ENCODE measurements at places on chromosomes 13 and 19.

- DNase-seq = no peak
Observed at GRCh38 chr13:48235341-48236135, 2.5 kb downstream of the ITM2B start.

GRCh38 chr19:55149078-55150003 lies at the start of gene TNNT1:
Gene TNNT1, minus strand, starts transcription at chr19:55149206. Its CDS starts 2,049 bp downstream, at chr19:55147157.
- no peak for DNase-seq

DNA sequence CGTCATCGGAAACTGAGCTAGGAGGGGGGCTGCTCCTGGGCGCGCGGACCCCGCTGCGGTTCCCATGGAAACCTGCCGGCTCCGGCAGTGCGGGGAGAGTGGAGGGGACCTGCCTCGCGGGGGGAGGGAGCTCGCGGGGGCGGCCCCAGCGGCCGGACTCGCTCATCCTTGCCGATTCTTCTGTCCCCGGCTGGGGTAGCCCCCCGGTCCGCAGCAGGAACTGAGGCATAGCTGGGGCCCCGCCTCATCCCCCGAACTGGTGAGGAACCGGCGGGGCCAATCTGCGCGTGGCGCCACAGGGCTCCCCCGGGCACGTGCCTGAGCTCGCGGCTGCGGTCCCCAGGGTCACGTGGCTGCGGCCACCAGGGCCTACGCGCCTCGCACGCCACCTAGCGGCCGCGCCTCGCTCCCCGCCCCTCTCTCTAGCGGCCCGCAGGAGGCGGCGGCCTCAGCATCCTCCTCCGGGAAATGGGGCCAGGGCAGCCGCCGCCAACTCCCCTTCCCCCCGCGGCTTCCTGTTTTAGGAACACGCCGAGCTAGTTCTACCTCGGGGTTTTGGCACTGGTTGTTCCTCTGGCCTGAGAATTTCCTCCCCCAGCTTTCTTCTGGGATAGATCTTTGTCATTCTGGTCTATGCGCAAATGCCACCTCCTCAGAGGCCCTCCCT lies 1.7 kb upstream of the ELAVL3 start:
- DNase-seq = peak; percentile 100

- no peak for DNase-seq
Observed at GRCh38 chr19:42273407-42274064, 4.5 kb downstream of the CIC start.

- no peak for DNase-seq
Observed at GRCh38 chr19:11378319-11379189, 4.1 kb downstream of the SWSAP1 start.

DNA sequence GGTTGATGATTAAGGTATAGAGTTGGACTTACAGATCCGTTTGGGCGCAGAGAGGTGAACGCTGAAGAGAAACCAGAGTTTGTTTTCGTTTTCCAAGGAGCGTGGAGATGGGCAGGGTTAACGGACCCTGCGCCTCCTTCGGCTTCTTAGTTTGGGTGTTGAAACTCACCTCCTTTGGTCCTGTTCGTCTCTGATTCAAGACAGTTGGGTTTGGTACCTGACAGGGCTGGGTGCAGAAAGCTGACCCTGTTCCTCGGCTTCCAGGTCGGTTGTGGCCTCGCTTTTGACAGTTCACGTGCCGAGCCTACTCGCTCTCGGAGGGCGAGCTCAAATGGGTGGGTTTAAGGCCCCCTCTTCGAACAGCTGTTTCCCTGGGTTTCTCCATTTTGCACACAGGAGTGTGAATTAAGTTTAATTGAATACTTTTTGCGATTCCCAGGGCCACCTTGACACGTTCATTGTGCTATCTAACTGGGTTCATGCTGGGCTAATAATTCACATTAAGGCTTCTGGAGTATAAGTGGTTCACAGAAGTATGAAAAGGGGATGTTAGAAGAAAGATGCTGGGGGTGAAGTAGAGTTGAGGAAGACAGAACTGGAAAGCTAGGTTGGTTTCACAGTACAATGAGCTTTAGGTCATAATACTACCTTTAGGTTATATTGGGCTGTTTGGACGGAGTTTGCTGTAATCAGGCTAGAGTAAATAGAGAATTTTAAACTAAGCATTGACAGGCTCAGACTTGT lies 638 bp downstream of the USPL1 start:
- no peak for DNase-seq

- DNase-seq = no peak
Observed at GRCh38 chr13:63625869-63626268, 2210.2 kb upstream of the PCDH20 start.

DNA sequence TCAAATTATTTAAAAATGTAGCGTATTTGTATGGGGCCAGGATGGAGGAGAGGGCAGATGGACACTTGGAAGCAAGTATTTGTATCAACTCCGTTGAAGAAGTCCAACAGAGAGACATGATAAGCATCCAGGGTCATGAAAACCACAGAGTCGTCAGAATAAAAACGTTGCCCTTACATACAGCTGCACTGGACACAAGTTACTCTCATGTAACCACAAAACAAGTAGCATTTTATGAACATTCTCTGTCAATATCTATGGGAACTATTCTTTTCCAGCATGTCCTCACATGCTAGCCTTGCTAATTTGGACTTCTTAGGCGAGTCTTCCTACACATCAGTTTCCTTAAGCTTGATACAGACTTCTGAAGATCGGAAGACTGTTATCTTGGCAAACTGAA lies 35.0 kb downstream of the EFNB2 start:
- no peak for DNase-seq

GRCh38 chr19:19486343-19487076 lies 28.8 kb downstream of the TSSK6 start:
- no peak for DNase-seq

DNA sequence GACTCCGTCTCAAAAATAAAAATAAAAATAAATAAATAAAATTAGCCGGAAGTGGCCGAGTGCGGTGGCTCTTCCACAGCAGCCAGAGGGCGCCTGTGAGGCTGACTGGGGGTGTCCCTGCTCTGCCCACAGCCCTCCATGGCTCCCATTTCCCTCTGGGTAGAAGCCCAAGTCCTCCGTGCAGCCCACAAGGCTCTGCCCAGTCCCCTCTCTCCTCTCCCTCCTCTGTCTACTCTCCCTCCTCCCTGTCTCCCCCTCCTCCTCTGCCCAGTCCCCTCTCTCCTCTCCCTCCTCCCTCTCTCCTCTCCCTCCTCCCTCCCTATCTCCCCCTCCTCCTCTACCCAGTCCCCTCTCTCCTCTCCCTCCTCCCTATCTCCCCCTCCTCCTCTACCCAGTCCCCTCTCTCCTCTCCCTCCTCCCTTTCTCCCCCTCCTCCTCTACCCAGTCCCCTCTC lies 20.4 kb downstream of the MISP start:
- DNase-seq = no peak

- no peak for DNase-seq
Observed at GRCh38 chr13:37364007-37364406, 234.6 kb downstream of the POSTN start.

GRCh38 chr13:107675847-107676550 lies 539.3 kb downstream of the LIG4 start:
- DNase-seq = no peak

DNA sequence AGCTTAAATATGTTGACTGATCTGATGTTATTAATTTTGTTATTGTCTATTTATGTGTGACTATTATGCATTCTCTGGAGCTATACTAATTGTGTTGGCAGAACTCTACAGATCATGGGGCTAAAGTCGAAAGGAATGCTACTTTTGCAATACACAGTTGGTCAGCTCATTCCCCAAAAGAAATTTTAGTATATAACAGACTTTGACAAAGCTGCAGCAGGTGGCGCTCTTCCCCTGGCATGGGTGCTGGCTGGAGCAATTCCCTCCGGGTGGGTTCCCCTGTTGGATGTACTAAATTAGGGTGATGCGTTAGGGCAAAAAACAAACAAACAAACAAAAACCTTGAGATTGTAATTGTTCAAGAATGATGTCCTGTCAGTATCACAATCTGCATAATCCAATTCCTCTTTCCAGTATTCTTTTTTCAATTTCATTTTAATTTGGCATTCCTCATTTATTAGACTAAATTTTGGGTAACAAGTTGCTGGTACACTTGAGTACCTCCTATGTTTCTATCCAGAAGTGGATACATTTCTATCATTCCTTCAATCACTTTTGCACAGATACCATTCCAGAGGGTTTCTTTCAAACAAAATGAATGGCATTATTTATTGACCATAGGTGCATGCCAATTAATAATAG lies 322.8 kb upstream of the EDNRB start:
- peak; percentile 1 for DNase-seq

DNA sequence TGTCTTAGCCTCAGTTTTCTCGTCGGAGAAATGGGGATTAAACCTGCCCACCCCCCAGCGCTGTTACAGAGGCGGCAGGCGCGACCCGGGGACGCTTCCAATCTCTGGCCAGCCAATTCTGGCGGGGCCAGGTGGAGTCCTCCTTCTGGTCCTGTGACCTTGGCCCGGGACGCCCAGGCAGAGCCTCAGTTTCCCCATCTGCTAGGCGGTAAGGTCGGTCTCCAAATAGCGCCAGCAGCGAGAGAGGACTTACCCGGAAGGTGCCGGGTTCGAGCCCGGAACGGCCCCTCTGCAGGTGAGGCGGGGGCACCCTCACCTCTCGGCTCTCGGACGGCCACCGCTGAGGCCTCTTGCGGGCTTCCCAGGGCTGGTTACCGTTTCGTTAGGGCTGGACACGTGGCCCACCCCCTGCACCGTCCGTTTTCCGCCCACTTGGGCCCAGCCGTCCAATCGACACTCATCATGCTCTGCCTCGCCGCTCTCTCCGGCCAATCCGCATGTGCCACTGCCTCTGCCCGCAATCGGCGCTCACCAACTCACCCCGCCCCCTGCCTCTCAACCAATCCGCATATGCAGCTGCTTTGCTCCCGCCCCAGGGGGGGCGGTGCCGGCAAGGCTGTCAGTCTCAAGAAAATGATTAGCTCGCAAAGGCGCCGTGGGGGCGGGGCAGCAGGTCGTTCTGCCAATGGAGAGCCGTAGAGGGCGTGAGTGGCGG lies at the start of gene ISOC2:
Gene ISOC2 (minus strand): TSS at position 384 of the 715 bp plus-strand sequence. CDS start 5,156 bp downstream, outside the sequence.
- DNase-seq = peak; percentile 100

- DNase-seq = no peak
Observed at GRCh38 chr13:97631158-97631557, 197.2 kb downstream of the RAP2A start.

DNA sequence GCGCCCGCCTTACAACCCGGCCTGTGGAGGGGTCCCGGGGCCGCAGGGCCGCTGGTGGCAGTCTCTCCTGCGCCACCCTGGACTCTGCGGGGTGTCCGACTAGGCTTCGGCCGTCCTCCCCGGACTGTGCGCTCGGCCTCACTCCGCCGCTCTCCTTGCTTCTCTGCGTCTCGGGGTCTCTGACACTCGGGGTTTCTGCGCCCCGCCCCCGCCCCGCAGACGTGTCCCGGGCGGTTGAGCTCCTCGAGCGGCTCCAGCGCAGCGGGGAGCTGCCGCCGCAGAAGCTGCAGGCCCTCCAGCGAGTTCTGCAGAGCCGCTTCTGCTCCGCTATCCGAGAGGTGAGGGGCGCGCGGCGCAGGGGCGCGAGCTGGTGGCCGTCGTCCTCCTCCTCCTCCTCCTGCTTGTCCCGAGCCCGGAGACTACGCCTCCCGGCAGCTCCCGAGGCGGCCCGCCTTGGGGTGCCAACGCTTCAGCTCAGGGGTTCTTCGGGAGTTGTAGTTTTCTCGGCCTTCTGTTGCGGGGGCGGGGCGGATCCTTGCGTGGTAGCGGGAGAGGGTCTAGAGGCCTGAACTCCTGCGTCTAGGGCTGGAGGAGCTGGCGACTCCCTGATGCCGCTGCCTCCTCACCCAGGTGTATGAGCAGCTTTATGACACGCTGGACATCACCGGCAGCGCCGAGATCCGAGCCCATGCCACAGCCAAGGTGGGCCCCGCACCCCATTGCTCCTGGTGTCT lies 627 bp downstream of the LIN7B start:
- no peak for DNase-seq

GRCh38 chr19:20964798-20965197 lies 41.7 kb downstream of the ZNF85 start:
- no peak for DNase-seq

All from GM19239 (cell line).